ENCODE measurements at places on chromosomes 12 and 14. TPM values are rescaled to one million over a fixed set of nuclear protein-coding genes. Genes with fewer than 3 reads are reported as not detected.

- no peak for DNase-seq
These were observed 373.3 kb downstream of the MDGA2 start for GRCh38 chr14:47302121-47302520.

GYS2 gene
- polyA plus RNA-seq: 0.04 TPM

DNA sequence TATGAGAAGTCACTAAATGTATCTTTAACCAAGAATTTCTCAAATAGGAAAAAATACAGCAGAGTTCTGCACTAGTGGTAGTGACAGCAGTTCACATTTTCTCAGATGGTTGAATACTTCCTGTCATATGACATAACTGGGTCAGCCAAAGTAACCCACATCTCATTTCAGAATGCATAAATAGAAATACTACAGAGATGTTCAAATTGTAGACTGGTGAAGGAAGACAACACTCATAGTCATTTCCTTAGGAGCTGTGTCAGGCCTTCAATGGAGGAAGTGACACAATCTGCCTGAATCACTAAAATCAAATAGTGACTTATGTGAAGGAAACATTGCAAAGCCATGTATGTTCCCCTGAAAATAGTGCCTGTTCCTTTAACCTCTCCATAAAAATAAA, 32.4 kb downstream of the FERMT2 start:
- no peak for DNase-seq

DNA sequence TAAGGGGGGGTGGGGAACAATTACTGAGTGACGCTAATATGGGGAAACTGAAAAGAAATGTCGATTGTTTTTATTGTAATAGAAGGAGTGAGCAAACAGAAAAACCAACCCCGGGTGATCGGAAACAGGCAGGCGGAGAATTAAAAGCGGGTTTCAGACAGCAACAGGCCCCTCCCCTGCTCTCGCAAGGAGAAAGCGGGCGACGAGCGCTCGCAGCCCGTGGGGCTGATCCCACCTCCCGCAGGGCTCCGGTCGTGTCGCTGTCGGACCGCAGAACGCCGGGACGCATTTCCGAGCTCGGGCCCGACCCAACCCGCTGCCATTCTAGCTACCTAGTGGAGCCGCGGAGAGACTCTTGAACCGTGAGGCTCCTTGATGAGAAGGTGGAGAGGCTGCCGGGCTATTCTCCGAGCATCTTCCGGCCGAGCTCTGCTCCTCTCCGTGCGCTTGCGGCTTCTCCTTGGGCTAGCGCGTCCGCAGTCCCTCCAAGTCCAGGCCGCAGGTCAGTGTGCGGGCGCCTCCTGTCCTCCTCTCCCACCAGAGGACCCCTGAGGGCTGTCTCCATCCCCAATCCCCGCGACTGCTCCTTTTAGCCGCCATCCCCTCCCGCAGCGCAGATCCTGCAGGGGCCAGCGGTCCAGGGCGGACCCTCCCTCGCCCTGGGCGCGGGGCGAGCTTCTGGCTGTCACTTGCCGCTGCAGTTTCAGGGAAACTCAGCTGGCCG, 4.1 kb upstream of the PAX9 start:
- no peak for DNase-seq

GRCh38 chr14:23572524-23572828, 4.9 kb upstream of the AP1G2 start:
- no peak for DNase-seq

DNA sequence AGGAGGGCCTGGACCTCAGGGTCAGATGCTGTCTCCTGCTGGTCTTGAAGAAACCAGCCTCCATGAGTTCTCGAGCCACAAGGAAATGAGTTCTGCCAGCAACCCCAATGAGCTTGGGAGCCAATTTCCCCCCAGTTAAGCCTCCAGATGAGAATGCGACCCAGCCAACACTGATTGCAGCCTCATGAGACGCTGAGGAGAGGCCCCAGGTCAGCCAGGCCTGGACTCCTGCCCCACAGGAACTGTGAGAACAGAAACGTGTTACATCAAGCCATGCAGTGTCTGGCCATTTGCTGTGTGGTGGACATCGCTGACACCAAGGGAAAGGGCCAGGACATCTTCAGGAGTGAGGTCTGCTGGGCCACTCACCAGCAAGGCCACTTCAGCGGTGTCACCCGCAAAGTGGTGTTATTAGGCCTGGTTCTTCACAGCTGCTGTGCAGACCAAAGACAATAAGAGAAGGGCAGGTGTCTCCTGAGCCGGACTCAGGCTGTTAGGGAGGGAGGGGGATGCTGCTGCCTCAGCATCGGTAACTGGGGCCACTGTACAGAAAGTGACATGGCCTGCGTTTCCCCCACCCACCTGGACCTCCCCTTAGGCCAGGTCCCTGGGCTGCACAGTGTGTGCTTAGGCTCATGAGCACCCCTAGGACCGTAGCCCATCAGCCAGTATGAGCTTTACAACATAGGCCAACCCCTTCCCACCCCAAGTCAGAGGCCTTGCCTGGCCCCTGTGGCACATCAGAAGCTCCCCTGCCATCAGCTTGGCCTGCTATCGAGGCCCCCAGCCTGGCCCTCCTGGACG, 272.4 kb upstream of the RTL1 start:
- no peak for DNase-seq
